Activated CD8-positive, alpha-beta memory T cell treated with anti-CD3 and anti-CD28 coated beads for 1 hour (primary cell): ENCODE measurements at places on chromosomes 6 and 20.

- no peak for DNase-seq
These were observed 86.8 kb upstream of the SNAP25 start for GRCh38 chr20:10131732-10132345.

GRCh38 chr6:56770011-56770520 is 127.4 kb upstream of the DST start:
- DNase-seq, result no peak

DNA sequence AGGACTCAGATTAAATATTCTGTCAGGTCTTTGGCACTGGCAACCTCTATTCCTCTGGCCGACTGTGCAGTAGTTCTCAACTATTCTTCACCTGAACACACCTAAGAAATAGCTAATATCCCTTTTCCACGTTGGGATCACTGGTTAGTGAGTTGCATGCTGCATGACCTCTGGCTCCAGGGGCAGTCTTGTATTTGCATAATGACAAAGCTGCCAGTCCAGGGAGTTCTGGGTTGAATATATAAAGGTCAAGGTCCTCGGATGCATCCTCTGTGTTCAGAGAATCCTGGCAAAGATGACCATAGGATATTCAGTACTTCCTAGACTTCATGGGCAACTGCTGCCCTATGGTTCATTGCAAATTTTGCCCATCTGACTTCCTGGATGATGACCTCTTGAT is 131.2 kb downstream of the DNAH8 start:
- no peak for DNase-seq

DNA sequence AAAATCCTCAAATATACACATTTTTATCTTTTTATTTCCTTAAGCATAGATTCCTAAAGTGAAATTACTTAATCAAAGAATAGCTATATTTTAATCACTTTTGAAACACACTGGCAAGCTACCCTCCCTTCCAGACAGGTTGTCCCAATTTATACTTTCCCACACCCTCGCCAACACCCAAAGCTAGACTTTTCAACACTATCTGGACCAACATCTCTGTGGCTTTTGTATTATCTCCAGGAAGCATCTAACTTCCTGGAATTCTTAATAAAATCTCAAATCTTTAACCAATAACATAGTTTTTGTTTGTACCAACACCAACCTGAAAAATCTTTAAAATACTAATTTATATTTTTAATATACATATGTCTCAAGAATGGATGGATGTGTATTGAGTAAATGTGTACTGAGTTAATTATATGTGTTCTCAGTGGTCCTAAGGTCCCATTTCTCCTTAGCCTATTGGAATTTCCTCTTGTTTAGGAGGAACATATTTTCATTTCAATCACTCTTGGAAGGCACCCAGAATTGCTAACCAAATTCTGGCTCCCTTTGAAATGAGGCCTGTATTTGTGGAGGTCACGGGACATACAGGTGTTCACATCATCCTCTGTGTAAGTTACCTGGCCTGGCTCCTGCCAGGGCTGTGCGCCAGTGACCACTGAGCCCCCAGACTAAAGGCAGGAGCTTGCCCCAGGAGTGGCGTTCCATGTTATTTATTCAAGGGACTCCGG is 17.4 kb upstream of the GFOD1 start:
- DNase-seq, result no peak

DNA sequence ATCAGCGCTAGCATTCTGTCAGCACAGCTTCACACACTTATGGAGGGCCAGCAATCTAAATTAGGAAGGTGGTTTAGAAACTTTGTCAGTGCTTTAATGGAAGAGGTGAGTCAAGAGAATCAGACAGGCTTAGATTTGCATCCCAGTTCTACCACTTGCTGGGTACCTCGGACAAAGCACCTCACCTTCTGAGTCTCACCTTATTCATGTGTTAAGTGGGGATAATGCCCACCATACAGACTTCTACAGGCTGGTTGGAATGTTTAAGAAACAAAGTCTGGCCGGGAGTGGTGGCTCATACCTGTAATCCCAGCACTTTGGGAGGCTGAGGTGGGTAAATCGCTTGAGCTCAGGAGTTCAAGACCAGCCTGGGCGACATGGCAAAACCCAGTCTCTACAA is 12.2 kb upstream of the STK35 start:
- DNase-seq, result no peak

DNA sequence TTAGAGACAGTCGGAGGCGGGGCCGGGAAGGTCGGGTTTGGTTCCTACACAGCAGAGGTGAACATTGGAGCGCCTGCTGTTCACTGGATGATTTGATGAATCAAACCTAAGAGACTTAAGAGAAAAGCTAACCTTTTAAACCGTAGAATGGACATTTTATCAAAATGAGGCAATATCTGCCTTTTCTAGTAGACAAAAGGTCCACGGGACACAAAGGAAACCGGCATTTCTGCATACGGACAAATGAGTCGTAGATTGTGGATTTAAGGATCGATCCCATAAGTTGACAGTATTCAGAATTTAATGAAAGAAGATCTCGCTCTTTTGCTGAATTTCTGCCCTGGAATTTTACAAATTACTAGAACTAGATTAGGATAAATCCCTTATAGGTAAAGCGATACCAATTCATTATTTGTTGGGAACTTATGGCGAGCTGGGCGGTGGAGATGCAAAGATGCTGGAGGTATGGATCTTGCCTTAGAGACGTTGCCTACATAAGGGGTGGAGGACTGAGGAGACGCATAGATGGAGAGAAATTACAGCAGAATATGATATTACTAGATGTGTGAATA is 400 bp downstream of the PAK1IP1 start:
- DNase-seq, result no peak

DNA sequence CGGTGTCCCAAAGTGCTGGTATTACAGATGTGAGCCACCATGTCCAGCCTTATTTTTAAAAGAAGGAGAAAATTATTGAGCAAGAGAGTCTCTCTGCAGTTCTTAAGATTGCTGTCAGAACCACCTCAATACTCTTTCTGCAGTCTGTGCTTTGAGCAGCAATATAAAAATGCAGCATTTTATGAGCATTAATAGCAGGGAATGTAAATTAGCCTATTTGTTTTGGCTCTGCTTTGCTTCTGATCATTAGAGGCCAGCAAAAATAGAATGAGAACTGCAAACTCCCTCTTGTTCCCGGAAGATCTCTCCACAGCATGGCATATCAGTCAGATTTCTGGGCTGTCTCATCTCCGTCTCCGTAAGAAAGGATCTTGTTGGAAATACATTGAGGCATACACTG is 35.8 kb downstream of the C6orf15 start:
- DNase-seq, result no peak

GRCh38 chr6:149913085-149913484 is 9.8 kb downstream of the RAET1G start:
- no peak for DNase-seq

DNA sequence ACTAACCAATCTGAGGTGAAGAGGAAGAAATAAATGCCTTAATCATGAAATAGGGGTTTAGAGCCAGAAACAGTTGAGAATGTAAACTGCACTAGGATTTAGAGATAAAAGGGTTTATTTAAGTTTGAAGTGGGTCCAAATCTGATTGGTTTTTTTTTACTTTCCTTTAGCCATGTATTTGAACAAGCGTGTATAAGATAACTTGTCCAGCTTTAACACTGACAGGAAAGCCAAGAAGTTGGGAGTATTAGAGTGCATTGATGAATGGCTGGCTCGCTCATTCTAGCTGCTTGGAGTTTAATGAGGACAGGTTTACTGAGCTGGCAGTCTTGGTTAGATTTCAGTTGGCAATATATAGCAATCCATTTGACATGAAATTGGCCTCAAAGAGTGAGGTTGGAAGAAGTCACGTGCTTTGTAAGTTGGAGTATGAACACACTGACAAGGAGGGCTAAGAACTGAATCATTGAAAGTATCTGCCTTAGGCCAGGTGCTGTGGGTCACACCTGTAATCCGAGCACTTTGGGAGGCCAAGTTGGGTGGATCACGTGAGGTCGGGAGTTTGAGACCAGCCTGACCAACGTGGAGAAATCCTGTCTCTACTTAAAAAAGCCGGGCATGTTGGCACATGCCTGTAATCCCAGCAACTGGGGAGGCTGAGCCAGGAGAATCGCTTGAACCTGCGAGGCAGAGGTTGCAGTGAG is 13.7 kb downstream of the SRSF3 start:
- no peak for DNase-seq

GRCh38 chr20:58909585-58909984 is 57.1 kb downstream of the GNAS start:
- no peak for DNase-seq

- no peak for DNase-seq
These were observed 126.9 kb downstream of the BMP7 start for GRCh38 chr20:57139342-57140093.

- no peak for DNase-seq
These were observed 508.9 kb upstream of the SULF2 start for GRCh38 chr20:48294196-48294595.

DNA sequence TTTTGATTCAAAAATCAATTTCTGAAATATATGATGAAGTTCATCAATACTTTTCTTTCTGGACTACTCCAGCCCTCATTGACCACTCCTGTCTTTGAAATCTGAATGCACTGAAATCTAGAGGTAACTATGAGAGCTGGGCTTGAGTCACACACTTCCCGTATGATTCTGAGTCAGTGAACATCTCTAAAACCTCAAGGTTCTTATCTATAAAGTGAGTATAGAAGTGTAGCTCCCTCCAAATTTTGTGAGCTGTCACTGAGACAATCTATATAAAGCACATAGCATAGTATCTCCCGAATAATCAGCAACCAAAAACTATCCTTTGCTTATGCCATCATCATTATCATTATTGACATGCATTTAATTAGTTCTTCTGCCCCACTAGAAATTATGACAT is 182.4 kb downstream of the TSHZ2 start:
- DNase-seq, result no peak

GRCh38 chr6:16751251-16751946 is 9.9 kb downstream of the ATXN1 start:
- DNase-seq, result no peak

- DNase-seq, result no peak
These were observed 43.1 kb upstream of the HECA start for GRCh38 chr6:139091826-139092225.

GRCh38 chr6:154986787-154987235 is 8.3 kb upstream of the TIAM2 start:
- DNase-seq, result no peak

DNA sequence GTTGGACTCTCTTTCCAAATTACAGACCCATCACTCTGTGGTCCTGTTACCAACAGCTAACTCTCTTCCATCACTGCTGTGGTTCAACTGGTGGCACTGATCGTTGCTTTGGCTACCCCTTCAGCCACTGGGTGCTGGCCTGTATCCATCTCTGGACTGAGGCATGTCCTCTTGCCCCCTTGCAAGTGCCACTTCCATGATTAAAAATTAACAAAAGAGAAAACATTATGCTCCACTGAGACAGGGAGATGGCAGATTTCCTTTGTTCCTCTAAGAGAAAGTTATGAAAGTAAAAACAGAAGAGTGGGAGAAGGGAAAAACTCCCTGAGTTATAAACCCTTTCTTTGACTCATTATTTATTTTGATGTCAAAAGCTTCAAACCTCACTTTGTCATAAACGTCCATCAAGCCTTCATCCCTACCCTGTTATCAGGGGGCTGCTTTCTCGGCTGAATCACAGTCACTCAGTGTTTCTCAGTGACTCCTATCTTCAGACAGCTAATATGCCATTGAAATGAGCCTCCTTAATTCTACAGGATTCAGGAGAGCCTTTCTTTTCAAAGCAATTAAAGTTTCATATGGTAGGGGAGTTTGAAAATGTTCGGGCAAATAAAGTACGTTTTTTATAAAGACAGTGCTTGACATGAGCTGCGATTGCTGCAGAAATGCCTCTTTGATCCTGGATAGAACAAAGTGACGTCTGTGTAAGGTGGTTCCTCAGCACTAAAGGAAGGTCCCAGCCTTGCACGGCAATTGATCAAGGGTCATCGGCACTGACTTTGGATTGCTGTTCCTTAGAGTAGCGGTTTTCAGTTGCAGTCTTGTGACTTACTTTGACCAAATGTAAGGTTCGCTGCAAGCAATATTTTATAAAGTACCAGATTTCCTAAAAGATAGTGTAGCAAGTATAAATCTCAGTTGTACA is 49.9 kb upstream of the PBOV1 start:
- no peak for DNase-seq

DNA sequence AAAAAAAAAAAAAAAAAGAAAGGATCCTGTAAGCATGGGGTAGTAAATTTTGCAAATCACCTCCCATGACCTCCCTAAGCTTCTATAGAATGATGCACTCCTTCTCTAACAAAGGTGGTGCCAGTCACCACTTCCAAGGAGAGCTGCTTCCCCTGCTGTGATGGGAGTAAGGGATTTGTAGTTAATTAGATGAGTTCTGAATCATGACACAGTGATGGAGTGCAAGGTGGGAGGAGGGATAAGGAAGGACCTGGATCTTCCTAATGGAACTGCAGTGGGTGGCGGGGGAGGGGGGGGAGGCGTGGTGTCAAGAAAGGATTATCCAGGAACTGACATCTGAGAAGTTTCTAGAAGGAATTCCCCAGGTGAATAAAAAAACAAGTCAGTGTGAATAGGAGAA is 47.8 kb downstream of the NRN1 start:
- DNase-seq, result no peak

- no peak for DNase-seq
These were observed 4.9 kb downstream of the TUBB start for GRCh38 chr6:30724906-30725667.

- no peak for DNase-seq
These were observed 47.5 kb downstream of the FOXC1 start for GRCh38 chr6:1657116-1657770.

DNA sequence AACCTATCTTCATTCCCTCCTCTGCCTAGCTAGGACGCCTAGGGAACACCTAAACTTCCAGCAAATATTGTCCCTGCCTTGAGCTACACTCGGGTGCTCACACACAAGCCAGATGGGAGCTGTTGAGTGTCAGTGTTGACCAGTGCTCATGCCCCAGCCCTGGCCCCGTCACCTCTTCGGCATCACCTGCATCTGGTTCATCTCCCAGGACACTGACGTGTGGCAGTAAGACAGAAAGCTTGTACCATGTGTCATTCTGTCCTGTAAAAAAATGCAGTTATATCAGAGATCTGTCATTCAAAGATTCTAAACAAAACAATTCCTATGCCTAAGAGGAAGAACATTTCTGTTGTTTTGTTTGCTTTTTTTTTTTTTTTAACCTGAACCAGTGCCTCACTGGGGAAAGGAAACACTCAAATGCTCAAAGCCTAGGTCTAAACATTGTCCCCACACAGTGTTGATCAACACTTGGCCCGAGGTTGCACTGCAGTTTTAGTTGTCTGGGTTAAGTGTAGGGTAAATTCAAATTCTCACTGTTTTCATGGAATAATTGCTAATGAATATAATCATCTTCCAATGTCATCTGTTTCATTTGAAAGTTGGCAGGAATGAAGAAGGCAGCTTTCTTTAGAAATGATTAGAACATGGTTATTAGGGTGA is 102.7 kb upstream of the SASH1 start:
- DNase-seq, result no peak

GRCh38 chr6:69044534-69044933 is 409.5 kb downstream of the ADGRB3 start:
- DNase-seq, result no peak
